Stimulated activated CD8-positive, alpha-beta memory T cell treated with anti-CD3 and anti-CD28 coated beads, Interleukin-4, amount 100 ng/mL, for 4 hours (primary cell): ENCODE measurements at places on chromosomes 16 and 17.

- DNase-seq: no peak
Observed at GRCh38 chr16:10943064-10943353, 741 bp upstream of the DEXI start.

DNA sequence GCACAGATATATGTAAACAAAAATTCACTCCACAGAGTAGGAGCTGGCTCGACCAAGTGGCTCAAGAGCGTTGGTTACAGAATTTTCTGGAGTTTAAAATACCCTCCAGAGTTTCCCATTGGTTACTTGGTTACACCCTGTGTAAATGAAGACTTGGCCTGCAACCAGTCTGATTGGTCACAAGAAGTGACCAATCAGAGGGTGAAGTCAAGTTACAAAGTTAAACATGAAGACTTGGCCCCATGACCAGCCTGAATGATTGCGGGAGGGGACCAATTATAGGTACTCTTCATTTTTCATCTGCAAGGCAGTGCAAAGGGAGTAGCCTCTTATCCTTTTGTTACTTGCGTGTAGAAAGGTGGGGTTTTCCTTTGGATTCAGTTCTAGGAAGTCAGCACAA, 121.3 kb upstream of the SALL1 start:
- DNase-seq: no peak

- no peak for DNase-seq
Observed at GRCh38 chr17:74728033-74728701, 8.9 kb upstream of the RAB37 start.

DNA sequence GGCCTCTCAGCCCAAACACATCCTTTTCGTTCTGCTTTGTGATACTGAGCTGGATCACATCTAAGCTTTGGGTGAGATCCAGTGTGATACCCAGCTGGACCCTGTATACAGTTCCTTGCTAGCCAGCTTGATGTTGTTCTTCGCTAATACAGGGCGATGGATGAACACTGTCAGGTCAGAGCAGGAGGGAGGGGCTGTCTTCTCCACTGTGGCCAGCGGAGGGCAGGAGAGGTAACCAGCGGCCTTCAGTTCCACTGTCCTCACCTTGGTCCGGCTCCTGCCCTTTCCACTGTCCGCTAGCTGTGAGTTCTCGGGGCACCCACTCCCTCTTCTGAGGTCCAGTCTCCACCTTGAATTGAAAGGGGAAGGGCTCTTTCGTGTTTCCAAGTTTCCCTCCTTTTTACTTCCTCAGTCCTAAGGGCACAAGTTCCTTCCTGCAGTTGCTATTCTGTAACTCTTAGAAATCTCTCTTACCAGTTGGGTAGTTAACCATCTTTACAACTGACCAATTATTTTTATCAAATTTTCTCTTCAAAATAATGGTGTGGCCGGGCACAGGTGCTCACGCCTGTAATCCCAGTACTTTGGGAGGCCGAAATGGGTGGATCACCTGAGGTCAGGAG, 3.0 kb upstream of the ZNF213 start:
- DNase-seq: no peak

- no peak for DNase-seq
Observed at GRCh38 chr16:75105306-75106061, 11.1 kb downstream of the LDHD start.

DNA sequence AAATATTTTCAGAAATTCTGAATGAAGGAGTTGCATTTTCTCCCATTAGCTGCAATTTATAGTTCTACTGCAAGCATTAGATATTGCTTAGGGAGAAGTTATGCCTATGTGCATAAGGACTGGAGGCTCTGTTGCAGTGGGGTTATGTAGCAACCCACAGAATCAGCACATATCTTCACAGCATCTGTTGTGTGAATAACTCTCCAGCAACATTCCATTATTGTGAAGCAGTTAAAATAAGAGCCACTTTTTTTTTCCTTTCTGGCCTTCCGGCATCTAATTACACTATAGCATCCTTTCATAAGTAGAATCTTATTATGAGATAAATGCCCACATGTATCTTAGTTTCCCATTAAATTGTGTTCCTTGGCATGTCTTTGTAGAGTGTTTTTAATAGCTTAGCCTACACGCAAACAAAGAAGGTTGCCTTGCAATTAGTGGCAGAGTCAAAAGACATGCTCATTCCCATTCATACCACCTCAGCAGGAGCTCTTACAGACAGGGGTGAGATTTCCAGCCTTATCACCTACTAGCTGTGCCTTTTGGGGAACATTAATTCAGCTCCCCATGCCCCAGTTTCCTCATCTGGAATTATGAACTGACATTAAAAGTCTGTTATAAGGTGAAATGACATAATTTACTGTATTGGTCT, 596.0 kb upstream of the GOT2 start:
- no peak for DNase-seq

- no peak for DNase-seq
Observed at GRCh38 chr17:71184716-71185115, 936.1 kb upstream of the SOX9 start.

GRCh38 chr17:29012535-29012934, 6.7 kb upstream of the SEZ6 start:
- DNase-seq: no peak

- no peak for DNase-seq
Observed at GRCh38 chr16:11848842-11849241, 2.5 kb downstream of the RSL1D1 start.

- no peak for DNase-seq
Observed at GRCh38 chr17:62704381-62704971, 77.0 kb downstream of the MRC2 start.
